T-cell (primary cell): ENCODE measurements at places on chromosomes 12 and 14.

DNA sequence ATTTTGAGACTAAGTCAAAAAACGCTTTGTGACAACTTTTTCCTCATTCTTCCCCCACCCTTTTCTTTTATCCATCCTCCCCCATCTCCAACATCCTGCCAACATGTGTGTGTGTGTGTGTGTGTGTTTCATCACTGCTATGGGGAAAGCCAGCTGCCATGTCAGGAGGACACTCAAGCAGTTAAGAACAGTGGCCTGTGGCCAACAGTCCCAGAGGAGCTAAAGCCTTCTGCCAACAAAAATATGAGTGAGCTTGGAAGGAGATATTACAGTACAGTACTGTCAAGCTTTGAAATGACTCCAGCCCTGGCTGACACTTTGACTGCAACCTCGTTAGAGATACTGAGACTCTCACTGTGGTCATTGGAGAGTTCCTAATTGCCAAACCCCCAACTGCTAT is 5.0 kb upstream of the CSRP2 start:
- H3K27me3 ChIP-seq = peaks cover 16% of the 10 kb centered on the region
- no peak overlapping the region for H3K27ac ChIP-seq
- H3K4me3 ChIP-seq = no peak overlapping the region
- no peaks in the 10 kb centered on the region for H3K4me1 ChIP-seq
- no peak for DNase-seq
- H3K36me3 ChIP-seq = no peaks in the 10 kb centered on the region

GRCh38 chr12:91316907-91317269 is 134.3 kb upstream of the DCN start:
- H3K4me1 ChIP-seq = no peaks in the 10 kb centered on the region
- no peak for DNase-seq

DNA sequence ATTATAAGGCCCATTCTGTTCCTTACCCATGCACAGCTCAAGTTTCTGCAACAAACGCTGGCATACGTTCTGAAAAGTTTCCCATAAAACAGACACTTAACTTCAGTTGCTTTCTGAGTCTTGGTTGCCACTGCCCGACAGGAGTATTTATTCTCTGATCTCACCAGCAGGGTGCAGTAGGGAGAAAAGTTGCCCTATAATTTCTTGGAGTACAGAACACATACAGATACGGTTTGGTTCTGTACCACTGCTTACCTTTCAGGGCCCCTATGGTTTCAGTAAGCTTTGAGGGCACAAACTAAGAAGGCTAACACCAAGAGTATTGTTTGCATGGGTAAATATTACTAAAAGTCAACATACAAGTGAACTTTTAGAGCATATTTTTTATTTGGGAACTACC is 77.9 kb downstream of the SPATA7 start:
- H3K27me3 ChIP-seq = no peaks in the 10 kb centered on the region
- no peaks in the 10 kb centered on the region for H3K4me1 ChIP-seq
- no peak overlapping the region for H3K4me3 ChIP-seq
- H3K27ac ChIP-seq = no peak overlapping the region
- no peaks in the 10 kb centered on the region for H3K36me3 ChIP-seq

- no peak for DNase-seq
- H3K4me3 ChIP-seq = no peak overlapping the region
- H3K27ac ChIP-seq = no peak overlapping the region
- no peaks in the 10 kb centered on the region for H3K27me3 ChIP-seq
- no peaks in the 10 kb centered on the region for H3K4me1 ChIP-seq
Observed at GRCh38 chr14:53902307-53902706, 54.3 kb downstream of the BMP4 start.

DNA sequence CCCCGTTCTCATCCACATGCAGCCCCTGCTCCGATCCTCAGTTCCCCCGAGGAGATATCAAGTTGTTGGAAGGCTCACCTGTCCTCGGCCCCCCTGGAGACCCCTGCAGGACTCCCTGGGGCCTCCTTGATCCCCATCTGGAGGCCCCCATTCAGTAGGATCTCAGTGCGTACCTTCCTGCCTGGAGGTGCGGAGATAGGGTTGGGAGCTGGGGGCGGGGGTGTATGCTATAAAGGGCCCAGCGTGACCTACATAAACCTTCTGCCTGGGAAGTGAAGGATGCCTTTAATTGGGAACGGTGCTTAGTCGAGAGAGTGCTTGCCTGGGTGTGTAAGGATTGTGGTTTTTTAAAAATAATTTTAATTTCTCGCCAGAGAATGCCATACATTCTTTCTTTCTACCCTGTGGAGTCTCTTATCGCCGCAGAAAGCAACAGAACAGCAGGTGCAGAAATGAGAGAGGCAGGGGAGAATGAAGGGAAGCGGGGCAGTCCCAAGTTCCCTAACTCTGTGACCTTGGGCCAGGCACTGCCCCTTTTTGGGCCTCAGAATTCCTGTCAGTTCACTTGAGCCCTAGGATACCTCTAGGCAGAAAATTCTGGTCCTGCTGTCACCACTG is 153.7 kb downstream of the TSPAN9 start:
- no peak overlapping the region for H3K27ac ChIP-seq
- no peaks in the 10 kb centered on the region for H3K27me3 ChIP-seq
- no peaks in the 10 kb centered on the region for H3K4me1 ChIP-seq
- no peak for DNase-seq

- DNase-seq = no peak
- no peak overlapping the region for H3K27ac ChIP-seq
- H3K27me3 ChIP-seq = no peaks in the 10 kb centered on the region
- H3K4me3 ChIP-seq = no peak overlapping the region
- peaks cover 3% of the 10 kb centered on the region for H3K4me1 ChIP-seq
Observed at GRCh38 chr12:105409279-105409678, 78.8 kb downstream of the C12orf75 start.

- peaks cover 83% of the 10 kb centered on the region for H3K4me1 ChIP-seq
- peak overlapping the region; percentile 36 for H3K4me3 ChIP-seq
- no peaks in the 10 kb centered on the region for H3K27me3 ChIP-seq
- H3K36me3 ChIP-seq = no peaks in the 10 kb centered on the region
- peak overlapping the region; percentile 40 for H3K27ac ChIP-seq
Observed at GRCh38 chr12:104494137-104494792, 37.5 kb downstream of the CHST11 start.

- H3K27me3 ChIP-seq = no peaks in the 10 kb centered on the region
- H3K27ac ChIP-seq = no peak overlapping the region
- H3K36me3 ChIP-seq = no peaks in the 10 kb centered on the region
- no peak overlapping the region for H3K4me3 ChIP-seq
Observed at GRCh38 chr14:67416810-67417209, 4.8 kb upstream of the PLEK2 start.

DNA sequence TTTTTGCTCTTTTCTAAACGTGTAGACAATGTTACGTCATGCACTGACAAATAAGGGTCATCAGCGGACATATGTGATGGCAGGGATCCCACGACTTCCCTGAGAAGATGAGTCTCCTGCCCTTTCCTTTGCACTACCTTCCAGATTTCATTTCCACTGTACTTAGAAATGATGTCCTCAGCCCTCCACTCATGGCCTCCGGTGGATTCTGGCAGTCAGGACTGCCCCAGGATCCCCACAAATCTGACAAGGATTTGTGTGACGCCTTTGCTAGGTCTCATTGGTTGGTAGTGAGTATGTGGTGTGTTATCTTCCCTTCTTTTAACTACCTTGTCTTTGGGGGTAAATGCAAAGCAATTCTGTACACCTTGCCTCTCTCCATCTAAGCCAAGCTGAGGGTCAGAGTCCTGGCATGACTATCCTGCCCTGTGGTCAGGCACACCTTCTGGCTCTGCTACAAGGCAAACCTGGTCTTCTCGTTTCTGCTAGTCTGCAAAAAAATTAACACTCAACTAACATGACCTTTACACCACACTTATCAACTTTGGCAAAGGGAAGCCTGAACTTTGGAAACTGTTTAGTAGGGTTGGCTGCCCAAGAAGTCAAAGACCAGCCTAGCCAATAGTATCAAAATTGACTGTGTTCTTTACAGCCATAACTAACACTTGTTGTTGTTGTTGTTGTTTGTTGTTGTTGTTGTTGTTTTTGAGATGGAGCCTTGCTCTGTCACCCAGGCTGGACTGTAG is 17.3 kb upstream of the DHRS4 start:
- peaks cover 4% of the 10 kb centered on the region for H3K36me3 ChIP-seq
- H3K4me1 ChIP-seq = no peaks in the 10 kb centered on the region
- no peak for DNase-seq
- no peak overlapping the region for H3K4me3 ChIP-seq

DNA sequence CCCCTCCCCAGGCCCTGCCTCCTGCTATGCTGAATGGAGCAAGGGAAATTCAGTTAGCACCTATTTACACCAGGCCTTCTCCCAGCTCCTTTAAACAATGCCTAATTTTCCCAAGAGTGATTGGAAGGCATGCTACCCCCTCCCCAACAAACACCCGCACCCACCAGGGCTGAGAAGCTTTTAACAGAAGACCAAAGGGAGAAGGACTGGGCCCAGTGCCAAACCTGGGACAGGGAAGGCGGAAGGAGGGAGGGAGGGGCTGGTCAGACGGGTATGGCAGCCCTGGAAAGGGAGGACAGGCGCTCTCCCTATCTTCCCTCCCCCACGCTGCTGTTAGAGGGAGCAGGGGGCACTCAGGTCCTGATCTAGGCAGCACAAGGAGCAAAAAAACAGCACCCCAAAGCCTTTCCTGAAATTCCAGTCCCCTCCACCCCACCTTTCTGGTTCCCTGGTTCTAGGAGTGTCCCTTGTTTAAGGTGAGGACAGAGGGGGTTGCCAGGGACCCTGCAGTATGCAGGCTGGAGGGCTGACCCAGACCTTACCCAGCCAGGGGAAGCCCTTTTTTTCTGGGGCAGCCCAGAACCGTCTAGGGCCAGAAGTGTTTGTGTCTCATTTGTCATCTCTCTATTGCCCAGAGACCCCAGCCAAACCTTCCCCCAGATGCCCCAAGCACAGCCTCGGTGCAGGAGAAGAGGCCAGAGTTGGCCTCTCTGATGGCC is 2.4 kb upstream of the KRT8 start:
- H3K36me3 ChIP-seq = no peaks in the 10 kb centered on the region
- H3K4me1 ChIP-seq = no peaks in the 10 kb centered on the region
- DNase-seq = no peak
- H3K27me3 ChIP-seq = peaks cover 20% of the 10 kb centered on the region

- peak overlapping the region; percentile 16 for H3K27ac ChIP-seq
- DNase-seq = no peak
- peaks cover 2% of the 10 kb centered on the region for H3K36me3 ChIP-seq
- no peaks in the 10 kb centered on the region for H3K27me3 ChIP-seq
- no peak overlapping the region for H3K4me3 ChIP-seq
Observed at GRCh38 chr12:104464899-104465298, 8.2 kb downstream of the CHST11 start.

DNA sequence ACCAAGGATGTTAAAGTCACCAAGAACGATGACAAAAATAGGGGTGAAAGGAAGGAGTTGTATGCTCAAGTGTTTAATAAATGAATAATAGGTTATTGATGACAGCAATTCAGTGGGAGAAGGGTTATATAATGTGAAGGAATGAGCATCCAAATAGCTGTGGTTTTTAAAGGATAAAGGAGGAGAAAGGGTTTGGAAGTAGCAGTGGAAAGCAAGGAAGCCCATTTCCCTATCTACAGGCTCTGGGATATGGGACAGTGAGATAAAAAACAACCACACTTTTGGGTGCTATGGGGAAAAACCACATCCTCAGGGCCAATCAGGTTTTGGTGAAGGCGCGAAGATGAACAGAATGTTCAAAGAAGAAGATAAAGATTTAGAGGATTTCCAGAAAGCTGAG is 258.6 kb downstream of the ZFP36L1 start:
- no peaks in the 10 kb centered on the region for H3K4me1 ChIP-seq
- DNase-seq = no peak
- no peak overlapping the region for H3K27ac ChIP-seq
- H3K27me3 ChIP-seq = no peaks in the 10 kb centered on the region

DNA sequence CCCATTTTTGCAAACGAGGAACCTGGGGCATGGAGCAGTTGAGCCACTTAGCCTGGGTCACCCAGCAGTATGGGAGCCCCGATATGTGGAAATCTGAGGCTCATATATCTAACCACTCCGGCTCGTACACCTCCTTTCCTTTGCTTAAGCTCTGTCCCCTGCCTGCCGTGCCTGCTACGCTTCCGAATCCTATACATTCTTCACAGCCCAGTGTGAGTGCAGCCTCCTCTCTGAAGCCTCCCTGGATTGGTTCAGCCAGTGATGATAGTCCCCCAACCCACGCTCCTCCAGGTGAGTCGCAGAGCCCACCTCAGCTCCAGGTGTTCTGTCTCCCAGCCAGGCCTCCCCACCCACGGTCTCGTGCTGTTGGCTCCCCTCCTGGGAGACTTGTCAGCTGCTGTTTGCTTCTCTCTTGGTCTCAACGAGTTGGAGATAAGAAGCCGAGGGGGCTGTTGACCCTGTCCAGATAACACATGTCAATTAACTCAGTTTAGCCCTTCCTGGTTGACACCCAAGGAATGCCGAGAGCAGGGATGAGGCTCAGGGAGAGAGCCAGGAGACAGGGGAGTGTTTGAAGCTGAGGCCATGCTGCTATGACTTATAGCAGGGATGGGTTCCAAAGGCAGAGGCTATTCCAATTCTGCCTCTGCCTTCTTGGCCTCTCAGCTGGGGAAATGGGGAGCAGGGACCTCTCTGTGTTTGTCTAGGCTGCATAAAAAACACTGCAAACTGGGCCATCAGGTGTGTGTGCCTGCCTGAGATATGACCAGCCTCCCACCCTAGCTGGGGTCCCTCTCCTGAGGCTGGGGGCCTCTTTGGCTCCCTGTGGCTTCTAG is 19.0 kb downstream of the SDSL start:
- H3K36me3 ChIP-seq = no peaks in the 10 kb centered on the region
- no peaks in the 10 kb centered on the region for H3K4me1 ChIP-seq
- H3K4me3 ChIP-seq = no peak overlapping the region
- H3K27me3 ChIP-seq = no peaks in the 10 kb centered on the region
- no peak for DNase-seq
- H3K27ac ChIP-seq = no peak overlapping the region

DNA sequence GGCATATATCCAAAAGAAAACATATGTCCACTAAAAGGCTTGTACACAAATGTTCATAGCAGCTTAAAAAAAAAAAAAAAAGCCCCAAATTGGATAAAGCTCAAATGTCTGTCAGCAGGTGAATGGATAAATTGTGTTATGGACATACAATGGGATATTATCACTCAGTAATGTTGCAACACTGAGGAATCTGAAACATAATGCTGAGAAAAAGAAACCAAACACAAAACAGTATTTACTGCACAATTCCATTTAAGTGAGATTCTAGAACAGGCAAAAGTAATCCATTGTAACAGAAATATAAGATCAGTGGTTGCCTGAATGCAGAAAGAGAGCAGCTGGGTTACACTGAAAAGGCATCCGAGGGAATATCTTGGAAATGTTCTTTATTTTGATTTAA is 117.9 kb downstream of the SLC15A5 start:
- DNase-seq = no peak
- no peaks in the 10 kb centered on the region for H3K4me1 ChIP-seq
- no peaks in the 10 kb centered on the region for H3K36me3 ChIP-seq
- H3K27me3 ChIP-seq = no peaks in the 10 kb centered on the region
- H3K4me3 ChIP-seq = no peak overlapping the region
